NCI-H748 treated with DMSO at 0.1 percent for 48 hours (cell line): ENCODE measurements at places on chromosomes 6 and 20.
A peak's percentile ranks its signal among the peaks of the same experiment; 100 is the strongest.

GRCh38 chr20:63124782-63125580 is 91.0 kb downstream of the YTHDF1 start:
- DNase-seq = no peak

GRCh38 chr6:131923356-131923755 is 27.8 kb downstream of the CCN2 start:
- DNase-seq = peak; percentile 33

DNA sequence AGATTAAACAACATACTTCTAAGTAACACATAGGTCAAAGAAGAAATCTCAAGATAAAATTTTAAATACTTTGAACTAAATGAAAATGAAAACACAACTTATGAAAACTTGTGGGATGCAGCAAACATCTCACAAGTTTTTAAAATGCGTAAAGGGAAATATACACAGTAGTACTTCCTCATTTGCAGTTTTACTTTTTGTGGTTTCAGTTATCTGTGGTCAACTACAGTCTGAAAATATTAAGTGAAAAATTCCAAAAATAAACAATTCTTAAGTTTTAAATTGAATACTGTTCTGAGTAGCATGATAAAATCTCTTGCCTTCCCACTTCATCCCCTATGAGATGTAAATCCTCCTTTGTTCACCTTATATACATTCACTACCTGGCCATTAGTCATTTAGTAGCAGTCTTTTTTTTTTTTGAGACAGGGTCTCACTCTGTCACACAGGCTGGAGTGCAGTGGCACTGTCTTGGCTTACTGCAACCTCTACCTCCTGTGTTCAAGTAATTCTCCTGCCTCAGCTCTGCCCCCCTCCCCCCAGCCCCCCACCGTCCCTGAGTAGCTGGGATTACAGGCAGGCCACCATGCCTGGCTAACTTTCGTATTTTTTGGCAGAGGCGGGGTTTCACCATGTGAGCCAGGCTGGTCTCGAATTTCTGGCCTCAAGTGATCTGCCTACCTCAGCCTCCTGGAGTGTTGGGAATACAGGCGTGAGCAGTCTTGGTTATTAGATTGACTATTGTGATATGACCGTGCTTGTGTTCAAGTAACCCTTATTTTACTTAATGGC is 154.6 kb upstream of the AHI1 start:
- no peak for DNase-seq

DNA sequence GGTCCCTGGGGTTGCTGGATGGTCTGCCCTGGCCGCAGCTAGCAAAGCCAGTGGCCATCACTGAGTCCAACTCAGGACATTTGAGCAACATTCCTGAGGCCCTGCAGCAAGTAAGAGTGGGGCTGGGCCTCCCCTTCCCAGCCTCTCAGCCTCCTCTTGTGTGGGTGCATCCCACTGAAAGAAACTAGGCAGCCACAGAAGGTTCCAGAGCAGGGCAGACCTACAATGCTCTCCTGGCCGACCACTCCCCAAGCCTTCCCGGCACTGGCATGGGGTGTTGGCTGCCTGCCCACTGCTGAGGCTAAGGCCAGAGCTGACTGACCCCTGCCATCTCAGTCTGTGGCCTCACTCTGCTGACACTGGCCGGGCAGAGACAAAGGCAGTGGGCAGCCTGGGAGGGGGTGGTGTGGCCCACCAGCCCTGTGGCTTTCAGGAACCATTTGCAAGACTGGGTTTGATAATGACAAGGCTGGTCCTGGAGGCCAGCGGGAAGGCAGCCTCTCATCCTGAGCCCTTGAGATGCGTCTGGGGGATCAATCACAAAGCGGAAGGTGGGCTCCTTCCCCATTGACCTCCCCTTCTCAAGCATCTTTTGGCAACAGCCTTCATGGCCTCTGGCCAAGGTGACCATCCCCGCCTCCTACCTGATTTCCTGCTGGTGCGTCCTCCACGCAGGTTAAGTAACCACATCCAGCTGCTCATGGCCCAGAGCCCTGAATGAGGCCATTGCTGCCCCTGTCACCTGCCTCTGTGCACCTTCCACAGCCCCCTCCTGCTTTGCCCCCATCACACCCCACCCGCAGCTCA is 9.6 kb downstream of the DLGAP4 start:
- no peak for DNase-seq

DNA sequence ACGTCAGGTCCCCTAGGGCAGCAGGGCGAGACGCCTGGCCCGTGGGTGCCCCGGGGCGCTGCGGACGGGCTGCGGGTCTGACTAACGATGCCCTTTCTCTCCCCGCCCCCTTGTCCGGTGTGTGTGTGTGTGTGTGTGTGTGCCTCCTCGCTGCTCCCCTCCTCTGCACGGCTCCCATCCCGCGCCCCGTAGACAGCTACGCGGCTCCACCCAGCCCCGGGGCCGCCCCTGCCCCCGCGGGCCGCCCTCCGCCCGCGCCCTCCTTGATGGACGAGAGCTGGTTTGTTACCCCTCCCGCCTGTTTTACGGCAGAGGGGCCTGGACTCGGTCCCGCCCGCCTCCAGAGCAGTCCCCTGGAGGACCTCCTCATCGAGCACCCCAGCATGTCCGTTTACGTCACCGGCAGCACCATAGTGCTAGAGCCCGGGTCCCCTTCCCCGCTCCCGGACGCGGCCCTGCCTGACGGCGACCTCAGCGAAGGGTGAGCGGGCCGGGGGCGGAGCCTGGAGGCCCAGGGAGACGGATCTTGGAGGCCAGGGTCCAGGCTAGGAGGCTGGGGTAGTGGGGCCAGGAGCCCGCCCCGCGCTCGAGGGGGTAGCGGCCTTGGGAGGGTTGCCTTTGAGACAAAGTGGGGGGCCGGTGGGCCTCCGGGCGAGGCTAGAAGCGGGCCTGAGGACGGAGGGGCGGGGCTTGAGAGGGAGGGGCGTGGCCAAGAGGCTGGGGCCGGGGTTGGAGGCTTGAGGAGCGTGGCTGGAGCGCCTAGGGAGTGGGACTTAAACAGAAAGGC is 5.1 kb downstream of the TP53INP2 start:
- DNase-seq = peak; percentile 64
